ENCODE measurements at places on chromosomes 7 and 10.

- no peak for DNase-seq
Measured at GRCh38 chr10:64041989-64042490, 520.8 kb downstream of the REEP3 start.

- DNase-seq, result no peak
Measured at GRCh38 chr10:124198871-124199270, 105.5 kb upstream of the CHST15 start.

GRCh38 chr7:121103579-121103978 is 115.1 kb downstream of the CPED1 start:
- no peak for DNase-seq

DNA sequence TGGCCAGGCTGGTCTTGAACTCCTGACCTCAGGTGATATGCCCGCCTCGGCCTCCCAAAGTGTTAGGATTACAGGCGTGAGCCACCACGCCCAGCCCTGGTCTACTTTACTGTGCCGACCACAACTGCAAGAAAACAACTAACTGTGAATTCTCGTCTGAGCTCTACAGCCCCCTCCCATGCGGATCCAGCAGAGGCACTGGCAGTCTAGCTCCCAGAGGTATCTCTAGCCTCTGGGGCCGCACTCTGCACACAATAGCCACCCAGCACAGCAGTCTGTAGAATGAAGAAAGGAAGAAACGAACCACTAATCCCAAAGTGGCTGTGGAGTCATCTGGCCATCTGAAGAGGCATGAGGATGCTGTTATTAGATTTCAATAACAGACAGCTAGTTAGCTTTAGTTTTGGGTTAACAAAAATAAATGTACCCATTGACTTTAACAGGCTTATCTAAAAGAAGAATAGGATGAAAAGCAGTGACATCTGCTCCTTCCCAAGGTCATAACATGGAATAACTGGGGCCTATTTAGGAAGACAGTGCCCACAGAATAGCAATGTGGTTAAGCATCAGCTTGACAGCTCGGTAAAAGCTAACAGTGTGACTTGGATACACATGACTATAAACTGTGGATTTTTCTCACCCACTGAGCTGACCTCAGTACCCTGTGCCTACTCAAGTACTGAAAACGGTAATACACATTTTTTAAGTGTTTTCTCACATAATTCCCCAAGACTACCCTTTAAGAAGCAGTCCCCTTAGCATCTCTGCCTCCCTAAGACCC is 131.9 kb downstream of the TNS3 start:
- no peak for DNase-seq

DNA sequence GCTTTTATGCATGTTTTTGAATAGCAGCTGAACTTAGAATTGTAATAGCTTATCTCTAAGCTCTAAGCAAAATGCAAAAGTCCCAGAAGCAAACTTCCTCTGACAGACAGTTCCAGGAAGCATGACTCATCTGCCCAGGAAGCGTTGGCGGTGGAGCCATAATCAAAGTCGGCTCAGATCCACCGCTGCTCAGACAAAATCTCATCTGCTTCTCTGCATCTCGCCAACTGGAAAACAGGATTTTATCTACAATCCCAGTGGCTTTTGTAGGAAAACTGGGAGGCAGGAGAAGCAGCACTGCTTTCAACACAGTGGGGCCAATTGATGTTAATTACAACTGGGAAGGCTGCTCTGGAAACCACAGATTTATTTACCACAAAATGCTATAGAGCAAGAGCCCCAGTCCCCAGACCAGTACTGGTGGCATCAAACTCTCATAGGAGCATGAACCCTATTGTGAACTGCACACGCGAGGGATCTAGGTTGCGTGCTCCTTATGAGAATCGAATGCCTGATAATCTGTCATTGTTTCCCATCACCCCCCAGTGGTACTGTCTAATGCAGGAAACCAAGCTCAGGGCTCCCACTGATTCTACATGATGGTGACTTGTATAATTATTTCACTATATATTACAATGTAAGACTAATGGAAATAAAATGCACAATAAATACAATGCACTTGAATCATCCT is 99.9 kb downstream of the CUBN start:
- DNase-seq, result peak; percentile 88

DNA sequence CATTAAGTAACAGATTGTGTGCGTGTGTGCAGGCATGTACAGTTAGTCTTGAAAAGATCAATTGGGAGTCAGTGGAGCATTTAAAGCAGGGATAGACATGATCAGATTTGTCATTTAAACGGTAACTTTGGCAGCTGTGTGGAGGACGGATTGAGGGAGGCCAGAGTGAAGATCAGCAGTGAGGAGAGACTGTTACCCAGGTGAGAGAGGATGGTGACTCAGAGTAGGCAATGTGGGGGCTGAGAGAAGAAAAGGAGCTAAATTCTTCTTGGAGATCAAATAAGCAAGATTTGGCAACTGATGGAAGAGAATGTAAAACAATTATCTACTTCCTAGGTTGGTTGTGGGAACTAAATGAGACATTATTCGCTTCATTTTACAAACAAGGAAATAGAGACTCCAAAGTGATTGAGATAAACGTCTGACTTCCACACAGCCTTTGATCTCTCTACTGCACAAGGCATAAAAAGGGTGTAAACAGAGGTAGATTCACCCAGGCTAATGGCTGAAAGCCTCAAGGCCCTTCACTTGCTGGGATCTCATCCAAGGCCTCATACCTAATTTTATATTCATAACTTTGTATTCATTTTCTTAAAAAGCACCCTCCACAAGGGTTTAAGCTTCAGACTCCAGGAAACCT is 665.1 kb upstream of the GALNT17 start:
- no peak for DNase-seq

GRCh38 chr7:102073931-102074880 is 212.5 kb upstream of the SH2B2 start:
- DNase-seq, result no peak

DNA sequence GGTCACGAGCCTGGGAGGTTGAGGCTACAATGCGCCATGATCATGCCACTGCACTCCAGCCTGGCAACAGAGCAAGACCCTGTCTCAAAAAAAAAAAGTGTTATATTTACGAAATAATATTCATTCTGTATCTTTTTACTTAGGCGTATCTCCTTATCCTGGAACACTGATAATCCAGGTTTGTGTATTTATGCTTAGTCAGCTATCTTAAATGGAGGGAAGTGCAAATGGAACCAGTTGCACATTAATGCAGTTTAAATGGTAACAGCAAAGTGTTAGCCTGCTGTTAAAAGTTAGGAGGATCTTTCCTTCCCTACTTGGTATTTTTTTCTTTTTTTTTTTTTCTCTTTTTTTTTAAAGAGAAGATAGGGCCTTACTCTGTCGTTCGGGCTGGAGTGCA is 36.0 kb upstream of the RBM20 start:
- DNase-seq, result no peak

GRCh38 chr7:101558742-101559325 is 70.3 kb downstream of the MYL10 start:
- no peak for DNase-seq

DNA sequence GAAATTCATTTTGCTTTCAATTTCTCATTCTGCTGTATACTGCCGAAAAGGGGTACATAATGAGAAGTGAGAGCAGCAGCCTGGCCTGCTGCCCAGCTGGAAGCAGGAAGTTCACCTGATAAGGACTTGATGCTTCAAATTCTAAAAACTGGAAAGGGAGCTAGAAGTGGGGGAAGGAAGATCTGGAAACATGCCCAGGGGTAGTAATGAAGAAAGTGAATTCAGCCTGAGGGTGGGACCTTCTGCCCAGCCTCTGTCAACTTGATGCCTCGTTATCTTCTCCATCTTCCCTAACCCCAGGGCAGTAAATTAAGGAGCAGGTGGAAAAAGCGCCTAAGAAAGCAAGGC is 69.4 kb downstream of the ARMH3 start:
- no peak for DNase-seq

- no peak for DNase-seq
Measured at GRCh38 chr7:101589052-101589451, 40.0 kb downstream of the MYL10 start.

GRCh38 chr10:114310346-114310745 is 71.3 kb downstream of the VWA2 start:
- no peak for DNase-seq

DNA sequence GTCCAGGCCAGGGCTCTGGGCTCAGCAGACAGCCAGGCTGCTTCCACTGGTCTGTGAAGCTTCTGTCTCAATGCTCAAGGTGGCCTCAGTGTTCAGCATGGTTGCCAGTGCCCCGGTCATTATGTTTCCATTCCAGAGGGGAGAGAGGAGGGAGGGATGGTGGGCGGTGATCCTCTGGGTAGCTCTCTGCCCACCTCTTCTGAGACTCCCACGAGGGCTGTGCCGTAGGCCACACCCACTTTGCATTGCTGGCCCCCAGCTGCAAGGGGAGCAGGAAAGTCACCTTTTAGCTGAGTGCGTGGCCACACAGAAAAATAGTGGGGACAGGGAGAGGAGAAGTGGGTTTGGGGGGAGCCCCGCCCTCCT is 42.5 kb downstream of the FOXK1 start:
- DNase-seq, result no peak

DNA sequence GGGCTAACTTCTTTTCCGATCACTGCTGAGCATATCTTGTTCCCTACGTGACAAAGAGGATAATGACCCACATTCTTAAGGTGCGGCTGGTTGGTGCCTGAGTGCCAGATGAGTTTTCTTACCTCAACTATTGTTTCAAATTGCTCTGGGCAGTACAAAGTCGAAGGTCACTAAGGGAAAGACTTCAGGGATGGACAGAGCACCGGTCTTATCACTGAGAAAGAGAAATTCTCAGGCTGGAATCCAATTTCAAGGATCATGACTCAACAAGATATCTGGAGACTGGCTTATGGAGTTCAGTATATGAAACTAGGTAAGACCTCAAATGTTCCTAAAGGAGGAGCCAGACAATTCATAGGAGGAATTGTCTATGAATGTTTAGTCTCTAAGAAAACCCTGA is 780.3 kb downstream of the SUGCT start:
- DNase-seq, result no peak

GRCh38 chr10:44946205-44946604 is 13.4 kb upstream of the RASSF4 start:
- DNase-seq, result no peak

GRCh38 chr10:124696446-124697392 is 47.5 kb downstream of the FAM53B start:
- peak; percentile 78 for DNase-seq

- no peak for DNase-seq
Measured at GRCh38 chr7:1141651-1142050, 18.3 kb downstream of the ZFAND2A start.

- DNase-seq, result peak; percentile 26
Measured at GRCh38 chr7:36312064-36312914, 77.4 kb upstream of the ANLN start.

DNA sequence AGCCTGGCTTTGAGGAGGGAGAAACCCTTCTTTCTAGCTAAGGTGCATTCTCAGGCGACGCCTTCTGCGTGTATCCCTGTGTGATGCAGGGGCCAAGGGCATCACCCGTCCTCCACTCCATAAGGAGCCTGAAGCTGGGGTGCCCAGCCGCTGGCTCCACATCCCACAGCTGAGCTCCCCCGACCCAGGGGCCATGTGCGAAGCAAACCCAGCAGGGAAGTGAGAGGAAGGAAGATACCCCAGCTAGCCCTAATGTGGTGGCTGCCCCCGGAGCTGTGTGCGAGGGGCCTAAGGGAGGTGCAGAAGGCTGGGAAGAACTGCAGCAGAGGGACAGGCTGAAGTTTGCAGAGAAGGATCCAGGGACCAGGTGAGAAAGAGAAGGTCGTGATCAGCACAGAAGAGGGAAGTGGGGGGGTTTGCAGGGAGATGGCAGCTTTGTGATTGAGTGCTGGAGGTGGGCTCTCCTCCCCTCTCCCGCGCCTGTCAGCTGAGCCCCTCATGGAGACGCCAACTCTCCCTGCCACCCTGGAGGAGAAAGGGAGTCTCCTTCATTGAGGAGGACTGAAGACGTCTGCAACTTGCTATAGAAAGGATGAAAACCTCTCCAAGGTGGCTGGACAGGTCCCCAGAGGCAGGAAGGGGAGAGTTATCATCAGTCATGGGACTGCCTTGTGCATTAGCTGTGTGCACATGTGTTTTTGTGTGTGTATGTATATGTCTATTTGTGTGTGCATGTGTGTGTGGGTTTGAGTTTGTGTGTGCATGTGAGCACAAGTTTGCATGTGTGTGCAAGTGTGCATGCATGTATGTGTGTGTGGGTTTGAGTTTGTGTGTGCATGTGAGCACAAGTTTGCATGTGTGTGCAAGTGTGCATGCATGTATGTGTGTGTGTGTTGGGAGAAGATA is 3.5 kb upstream of the CALML5 start:
- DNase-seq, result no peak

GRCh38 chr10:85916286-85916685 is 450.3 kb downstream of the GRID1 start:
- DNase-seq, result no peak

DNA sequence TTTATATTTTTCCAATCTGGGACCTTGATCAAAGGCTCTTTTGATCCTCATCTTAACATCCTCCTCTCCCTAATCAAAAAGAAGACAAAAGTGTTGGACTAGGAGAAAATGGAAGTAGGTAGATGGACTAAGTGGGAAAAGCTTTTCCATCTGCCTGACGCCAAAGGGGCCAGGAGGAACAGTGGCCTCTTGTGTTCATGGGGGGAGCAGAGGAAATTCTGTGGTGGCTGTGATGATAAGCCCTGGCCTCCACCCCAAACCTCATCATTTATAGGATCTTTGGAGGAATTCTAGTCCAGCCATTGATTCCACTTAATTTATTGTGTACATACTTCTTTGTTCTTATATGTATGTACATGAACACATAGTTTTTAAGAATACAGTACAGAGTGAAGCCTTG is 21.7 kb downstream of the ZNF365 start:
- no peak for DNase-seq

DNA sequence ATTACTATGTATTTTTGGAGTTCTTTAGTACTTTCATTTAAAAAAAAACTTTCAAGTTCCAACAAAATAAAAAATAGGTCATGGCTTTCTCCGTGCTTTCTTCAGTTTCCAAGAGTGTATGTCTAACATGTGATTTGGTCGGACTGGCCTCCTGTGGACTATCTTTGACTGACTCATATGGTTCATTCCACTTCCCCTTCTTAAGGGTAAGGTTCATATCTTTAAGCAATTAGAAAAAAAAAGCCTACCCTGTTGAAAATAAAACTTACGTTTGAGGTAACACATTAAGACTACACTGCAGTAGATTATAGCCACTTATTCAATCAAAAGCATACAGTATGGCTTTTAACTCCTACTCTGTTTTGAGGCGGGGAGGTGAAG is 112.8 kb upstream of the AHR start:
- DNase-seq, result peak; percentile 7
